ENCODE measurements at places on chromosomes 7 and 10.

GRCh38 chr7:29843093-29843492 is 36.8 kb downstream of the WIPF3 start:
- no peak for DNase-seq

DNA sequence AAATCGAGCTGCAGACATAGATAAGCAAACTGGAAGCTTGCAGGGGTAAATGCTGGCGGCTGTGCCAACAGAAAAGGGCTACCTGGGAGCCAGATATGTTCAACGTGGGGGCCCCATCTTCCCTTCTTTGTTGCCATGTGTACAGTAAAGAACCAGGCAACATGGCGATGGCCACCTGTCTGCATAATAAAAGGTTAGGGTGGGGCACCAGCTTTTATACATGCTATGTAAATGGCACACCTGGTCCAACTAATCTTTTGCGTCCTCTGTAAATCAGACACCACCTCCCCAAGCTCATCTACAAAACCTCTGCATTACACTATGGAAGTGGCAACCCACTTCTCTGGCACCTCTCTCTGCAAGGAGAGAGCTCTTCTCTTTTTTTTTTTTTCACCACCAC is 13.9 kb downstream of the BUD31 start:
- no peak for DNase-seq

GRCh38 chr7:135975166-135975565 is 2.0 kb downstream of the MTPN start:
- DNase-seq: no peak

DNA sequence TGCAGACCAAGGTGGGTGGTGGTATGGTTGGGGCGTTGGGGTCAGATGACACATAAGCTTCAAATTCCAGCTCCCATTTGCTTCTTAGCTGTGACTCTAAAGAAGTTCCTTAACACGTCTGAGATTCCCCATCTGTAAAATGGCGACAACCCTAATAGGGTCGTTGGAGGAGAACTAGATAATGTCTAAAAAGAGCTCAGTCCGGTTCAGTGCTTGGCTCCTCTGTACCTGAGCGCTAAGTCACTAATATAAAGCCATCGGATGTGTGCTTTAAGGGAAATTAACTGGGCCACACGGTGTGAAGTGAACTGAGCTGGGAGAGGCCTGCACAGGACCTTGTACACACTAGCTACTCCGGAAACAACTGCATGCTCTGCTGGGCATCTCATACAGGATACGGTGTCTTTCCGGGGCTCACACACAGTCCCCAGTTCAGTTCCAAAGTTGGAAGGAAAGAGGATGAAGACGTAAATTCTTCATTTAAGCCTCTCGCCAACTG is 476 bp upstream of the ZFYVE27 start:
- DNase-seq: no peak

- no peak for DNase-seq
These were observed 108.5 kb upstream of the TMEM168 start for GRCh38 chr7:112898432-112899290.

DNA sequence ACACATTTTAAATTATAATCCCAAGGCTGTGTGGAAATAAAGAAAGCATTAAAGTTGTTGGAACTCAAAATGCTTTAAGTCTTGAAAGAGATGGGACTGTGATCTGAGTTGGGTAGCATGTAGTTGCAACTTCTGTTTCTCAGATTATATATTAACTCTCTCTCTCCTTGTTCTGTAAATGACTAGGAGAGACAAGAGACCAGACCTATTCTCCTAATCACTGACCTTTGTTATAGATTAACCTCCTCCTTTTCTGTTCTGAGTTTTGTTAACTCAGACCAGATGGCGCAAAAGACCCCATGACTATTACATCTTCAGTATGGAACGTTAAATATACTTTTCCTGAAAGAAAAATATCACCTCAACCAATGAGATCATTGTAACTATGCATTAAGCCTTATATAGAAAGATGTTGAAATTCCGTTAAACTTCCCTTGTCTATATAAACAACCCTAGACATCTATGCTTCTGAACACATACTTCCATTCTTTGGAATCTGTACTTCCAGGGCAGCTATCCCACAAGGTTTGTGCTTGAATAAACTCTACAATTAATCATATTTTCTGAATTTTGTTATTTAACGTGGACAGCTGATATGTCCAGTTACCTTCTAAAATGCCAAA is 143.5 kb upstream of the TRIM24 start:
- DNase-seq: no peak

DNA sequence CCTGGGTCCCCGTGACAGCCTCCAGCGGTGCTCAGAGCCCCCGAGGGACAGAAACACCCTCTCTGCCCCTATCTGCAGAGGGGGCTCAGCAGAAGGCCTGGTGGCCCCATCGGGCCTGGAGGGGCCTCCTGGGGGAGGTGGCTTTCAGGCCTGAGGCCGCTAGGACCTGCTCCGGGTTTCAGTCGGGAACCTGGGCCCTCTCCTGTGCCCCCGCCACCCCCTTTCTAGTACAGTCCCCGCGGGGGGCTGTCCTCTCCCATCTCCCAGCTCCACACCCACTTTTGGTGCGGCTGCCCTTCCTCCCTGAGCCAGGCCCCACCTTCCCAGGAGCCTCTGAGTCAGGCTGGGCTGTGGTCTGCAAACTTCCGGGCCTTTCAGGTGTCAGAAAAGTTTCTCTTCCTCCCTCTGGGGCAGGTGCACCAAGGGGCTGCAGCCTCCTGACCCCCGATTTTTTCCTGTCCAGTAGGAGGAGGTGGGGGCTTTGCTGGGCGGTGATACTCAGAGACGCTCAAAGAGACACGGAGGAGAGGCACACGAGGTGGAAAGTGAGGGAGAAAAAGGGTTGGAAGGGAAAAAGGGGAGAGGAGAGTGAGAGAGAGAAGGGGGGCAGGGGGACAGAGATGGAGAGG is 692 bp downstream of the CARD11 start:
- DNase-seq: peak; percentile 40

- no peak for DNase-seq
These were observed 13.7 kb upstream of the ZSCAN21 start for GRCh38 chr7:100035876-100036275.

DNA sequence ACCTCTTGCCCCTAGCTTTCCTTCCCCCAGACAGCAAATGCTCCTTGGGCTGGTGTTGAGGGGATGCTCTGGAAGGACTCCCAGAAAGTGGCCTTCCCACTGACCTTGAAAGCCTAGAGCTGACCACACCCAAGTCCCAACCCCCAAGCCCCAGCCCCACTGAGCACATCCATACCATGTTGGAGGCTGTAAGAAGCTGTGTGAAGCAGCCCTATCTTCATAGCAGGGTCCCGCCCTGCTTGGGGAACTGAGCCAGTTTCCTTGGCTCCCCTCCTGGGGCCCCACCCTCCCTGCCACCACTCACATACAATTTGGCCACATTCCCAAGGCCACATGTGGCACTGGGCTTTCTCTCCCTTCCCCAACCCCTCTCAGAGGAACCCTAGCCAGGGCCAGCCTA is 72.3 kb upstream of the CACUL1 start:
- no peak for DNase-seq

DNA sequence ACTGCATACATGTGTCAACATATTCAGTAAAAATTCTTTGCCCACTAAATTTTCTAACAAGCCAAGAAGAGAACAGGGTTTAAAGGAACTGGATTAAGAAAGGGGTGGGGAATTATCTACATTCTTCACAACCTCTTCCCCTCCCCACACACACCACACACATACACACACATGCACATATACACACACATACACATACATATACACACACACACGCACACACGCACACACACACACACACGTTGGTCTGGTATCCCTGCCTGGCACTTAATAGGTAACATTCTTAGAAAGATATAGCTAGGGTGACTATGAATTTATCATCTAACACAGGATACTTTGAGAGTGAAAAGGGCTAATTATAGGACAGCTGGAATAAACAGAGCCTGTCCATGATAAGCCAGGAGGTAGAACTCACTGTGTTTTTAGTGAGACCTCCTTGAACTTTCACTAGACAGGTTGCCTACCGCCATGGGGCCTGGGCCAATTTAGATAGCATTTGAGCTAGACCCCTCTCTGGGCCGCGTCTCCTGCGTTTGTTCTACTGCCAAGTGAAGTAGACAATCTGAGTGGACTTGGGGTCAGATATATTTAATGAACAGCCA is 33.1 kb upstream of the EPC1 start:
- no peak for DNase-seq

DNA sequence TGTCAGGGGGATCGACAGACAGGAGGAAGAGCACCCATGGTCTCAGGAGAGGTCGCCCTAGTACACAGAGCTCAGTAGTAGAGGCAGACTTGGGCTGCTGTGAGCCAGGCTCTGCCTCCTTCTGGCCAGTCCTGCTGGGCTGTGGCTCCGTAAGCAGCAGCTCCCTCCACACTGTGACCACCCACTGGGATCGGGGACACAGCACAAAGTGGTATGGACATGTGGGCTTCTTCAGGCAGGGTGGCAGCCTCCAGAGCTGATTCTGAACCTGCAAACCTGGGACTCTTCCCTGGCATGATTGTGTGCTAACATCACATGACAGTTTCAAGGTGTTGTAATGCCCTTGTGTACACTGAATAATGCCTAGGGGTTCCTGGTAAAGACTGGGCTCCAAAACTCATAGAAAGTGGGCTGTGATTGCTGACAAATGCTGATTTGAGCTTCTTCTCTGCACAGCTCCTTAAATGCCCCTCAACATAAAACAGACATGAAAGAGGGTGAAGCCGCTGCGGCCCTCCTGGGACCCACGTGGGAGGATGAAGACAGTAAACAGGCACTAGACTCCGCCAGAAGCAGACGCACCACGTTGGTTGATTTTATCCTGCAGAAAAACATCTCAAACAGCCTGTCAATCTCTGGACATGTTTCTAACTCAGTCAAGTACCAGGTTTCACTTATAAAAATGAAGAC is 76.7 kb downstream of the GPR26 start:
- no peak for DNase-seq

GRCh38 chr7:14400271-14400670 is 410.8 kb upstream of the ETV1 start:
- no peak for DNase-seq

- DNase-seq: no peak
These were observed 990 bp downstream of the CALML3 start for GRCh38 chr10:5525561-5526341.

DNA sequence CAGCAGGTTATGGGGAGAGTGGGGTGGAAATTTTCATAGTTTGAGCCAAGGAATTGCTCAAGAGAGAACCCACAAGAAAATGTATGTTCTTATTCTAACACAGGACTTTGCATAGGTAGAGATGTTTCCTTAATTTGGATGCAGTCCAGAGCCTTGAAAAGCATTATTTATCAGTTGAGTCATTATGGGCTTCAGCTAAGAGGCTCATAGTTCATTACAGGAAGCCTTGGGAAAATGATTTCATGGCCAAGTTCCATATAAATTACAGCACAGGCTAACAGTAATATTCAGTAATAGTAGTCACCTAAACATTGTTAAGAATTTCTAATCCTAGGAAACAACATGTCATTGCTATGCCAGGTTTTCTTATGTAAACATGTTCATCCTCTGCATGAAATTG is 131.1 kb upstream of the PTPRZ1 start:
- no peak for DNase-seq

DNA sequence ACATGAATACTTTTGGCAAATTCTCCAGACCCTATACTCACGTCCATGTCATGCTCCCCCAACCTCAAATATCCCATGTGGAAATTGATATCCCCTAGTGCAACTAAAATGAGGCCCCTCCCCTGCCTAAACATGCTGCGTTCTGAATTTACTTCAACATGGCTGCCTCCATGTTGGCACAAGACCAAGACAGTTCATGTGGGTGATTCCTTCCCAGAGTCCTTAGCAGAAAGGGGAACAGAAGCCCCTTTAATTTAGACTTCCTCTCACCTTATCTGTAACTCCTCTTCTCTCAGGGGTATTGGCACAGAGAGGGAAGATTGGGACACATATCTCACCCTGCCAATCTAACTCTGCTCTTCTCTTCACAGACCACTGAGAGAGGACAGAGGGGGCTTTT is 24.5 kb upstream of the SLC26A3 start:
- no peak for DNase-seq

DNA sequence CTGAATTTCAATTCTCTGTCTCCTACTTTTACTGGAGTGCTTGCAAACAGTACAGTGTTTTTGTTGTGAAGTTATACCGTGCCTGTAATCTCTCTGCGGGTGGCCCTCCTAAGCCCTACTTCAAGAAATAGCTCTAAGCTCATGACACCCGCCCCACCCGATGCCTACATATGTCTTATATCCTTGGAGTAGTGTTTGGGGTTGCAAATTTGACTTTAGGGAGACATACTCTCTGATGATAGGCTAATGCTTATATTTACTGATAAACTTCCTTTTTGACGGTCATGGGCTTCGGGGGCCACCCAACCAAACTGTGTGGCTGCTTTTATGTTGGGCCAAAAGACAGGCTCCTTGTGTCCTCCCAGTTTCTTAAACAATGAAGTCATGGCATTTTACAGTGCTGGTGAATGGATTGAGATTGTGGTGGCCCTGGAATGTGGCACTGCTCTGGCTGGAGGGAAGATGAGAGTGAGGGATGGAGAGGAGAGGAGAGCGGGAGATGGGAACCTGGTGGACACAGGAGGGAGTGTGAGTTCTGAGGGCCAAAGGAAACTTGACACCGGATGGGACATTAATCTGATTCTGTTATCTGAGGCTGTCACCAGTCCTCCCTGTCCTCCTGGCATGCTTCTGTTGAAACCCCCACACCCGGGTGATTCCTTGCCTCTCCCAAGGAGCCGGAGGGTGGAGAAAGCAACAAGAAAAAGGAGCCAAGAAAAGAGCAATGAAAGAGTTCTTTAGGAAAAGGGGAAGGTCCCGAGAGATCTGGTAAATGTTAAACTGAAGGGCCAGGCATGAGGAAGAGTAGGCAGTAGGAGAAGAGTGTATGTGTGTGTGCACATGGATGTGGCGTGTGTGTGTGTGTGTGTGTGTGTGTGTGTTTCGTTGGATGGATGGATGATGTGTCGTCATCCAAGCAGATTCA is 113.3 kb downstream of the TCF7L2 start:
- no peak for DNase-seq

GRCh38 chr7:5714657-5715337 is 66.7 kb downstream of the RNF216 start:
- no peak for DNase-seq

DNA sequence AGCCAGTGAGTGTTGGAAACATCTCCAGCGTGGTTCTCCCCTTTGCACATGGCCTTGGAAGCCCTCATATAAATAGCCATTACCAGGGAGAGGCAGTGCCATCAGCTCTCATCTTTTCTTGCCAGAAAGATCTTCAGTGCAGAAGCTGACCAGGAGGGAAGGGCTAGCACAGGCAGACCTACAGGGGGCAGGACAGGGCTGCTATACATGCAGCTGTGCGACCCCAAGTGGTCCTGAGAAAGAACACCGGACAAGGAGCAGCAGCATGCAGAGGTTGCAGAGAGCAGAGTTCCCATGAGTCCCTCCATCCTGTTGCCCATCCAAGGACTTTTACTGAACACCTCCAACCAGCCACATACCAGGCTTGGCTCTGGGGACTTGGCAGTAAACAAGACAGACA is 17.1 kb downstream of the GRID1 start:
- no peak for DNase-seq

GRCh38 chr10:70977625-70978024 is 89.3 kb upstream of the PCBD1 start:
- DNase-seq: no peak

- DNase-seq: no peak
These were observed 188.9 kb downstream of the AHR start for GRCh38 chr7:17487343-17487742.

- no peak for DNase-seq
These were observed 209.5 kb downstream of the HERPUD2 start for GRCh38 chr7:35485436-35485835.

Measured in stimulated activated CD4-positive, alpha-beta T cell treated with anti-CD3 and anti-CD28 coated beads, TNF-alpha, amount 100 ng/mL, for 4 hours (primary cell).